D721Med (cell line): ENCODE measurements at places on chromosomes 2 and 18.
A peak's percentile ranks its signal among the peaks of the same experiment; 100 is the strongest.

DNA sequence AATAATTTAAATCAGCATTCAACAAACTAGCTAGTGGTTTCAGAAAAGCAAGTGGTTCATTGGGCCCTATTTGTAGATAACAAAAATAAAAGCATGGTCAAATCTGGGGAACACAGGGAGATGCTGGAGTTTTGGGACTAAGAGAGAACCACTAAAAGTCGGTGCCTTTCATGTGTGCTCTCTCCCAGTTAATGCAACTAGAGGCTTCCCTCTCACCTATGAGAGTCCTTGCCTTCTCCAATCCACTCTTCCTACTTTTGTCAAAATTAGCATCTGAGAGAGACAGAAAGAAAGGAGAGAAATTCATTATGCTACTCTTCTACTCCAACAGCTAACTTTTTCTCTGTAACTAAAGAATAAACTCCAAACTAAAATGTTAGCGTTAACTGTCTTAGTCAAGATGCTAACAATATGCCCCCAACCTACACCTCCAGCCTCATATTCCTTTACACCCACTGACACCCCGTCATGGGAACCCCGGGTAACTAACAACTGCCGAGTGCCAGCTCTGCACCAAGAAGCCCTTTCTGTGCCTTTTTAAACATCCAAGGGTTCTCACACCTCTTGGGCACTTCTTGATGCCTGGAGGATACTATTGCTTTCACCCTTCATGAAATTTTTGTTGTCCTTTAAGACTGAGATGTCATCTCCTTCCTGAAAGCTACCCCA lies 133.4 kb downstream of the RBMS1 start:
- DNase-seq: no peak

DNA sequence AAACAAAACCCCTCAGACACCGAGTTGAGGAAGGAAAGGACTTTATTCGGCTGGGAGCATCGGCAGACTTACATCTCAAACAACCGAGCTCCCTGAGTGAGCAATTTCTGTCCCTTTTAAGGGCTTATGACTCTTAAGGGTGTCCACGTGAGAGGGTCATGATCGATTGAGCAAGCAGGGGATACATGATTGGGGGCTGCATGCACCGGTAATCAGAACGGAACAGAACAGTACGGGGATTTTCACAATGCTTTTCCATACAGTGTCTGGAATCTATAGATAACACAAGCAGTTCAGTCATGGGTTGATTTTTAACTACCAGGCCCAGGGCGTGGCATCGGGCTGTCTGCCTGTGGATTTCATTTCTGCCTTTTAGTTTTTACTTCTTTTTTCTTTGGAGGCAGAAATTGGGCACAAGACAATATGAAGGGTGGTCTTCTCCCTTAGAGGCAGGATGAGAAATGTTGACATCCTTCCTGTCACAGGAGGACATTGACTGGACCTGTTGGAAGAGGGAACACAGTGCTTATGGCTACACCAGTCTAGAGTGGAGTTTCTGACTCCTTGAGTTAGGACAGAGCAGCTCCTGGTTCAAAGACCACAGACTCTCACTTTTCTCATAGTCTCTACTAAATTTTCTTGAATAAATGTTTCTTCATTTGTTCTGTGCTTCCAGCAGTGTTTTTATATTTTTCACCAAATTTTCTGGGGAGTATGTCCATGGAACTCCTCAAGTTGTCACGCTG lies 35.8 kb downstream of the SPOPL start:
- no peak for DNase-seq

DNA sequence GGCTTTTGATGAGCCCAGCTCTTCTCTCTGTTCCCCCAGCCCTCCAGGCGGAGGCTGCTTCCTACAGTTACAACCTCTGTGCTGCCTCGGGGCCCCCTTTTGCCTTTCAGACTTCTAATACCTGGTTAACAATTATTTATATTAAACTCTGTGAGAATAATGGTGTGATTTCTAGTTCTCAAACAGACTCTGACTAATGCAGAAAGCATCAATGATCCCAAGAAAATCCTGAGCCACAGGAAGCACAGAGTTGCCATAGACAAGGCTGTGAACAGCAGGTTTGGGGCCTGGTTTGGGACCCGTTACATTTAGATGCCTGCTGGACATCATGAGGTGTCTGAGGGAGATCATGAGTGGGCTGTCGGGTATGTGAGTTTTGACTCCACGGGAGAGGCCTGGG lies 37.4 kb upstream of the MYO3B start:
- no peak for DNase-seq

GRCh38 chr2:4844881-4845280 lies 847.3 kb upstream of the SOX11 start:
- no peak for DNase-seq

GRCh38 chr2:96449637-96450036 lies 55.5 kb downstream of the NEURL3 start:
- DNase-seq: no peak

DNA sequence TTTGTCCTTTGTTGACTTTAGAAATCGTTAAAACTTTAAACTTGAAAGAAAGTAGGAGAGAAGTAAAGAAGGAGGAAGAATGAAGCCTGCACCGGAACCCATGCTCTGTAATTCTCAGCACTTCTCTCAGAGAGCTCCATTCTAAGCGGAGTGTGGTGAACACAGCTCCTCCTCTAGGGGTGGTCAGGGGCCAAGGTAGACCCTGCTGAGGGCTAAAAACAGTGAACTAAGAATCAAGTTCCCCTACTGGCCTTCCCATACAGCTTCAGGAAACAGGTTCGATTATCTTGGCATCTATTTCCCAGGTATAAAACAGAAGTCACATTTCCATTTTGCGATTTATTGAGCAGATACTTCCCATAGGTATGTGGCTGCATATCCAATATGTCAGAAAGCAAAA lies 92.7 kb upstream of the ASAP2 start:
- no peak for DNase-seq

DNA sequence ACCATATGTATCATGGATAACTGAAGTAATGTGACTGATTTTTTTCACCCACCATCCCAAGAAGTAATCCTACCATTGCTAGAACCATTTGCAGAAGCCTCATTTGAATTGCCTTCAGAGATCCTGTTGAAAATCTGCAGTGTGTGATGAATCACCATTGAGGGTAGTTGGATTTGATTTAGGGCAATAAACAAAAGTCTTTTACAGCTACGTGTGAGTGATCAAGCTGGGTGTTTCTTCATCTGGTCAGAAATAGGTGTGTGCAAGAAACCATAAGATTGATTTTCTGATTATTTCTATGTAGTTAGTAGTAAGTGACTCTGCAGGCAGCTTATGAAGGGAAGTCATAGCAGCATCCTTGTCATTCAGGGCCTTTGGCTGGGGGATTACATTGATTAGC lies 159.6 kb downstream of the MGAT5 start:
- DNase-seq: no peak

DNA sequence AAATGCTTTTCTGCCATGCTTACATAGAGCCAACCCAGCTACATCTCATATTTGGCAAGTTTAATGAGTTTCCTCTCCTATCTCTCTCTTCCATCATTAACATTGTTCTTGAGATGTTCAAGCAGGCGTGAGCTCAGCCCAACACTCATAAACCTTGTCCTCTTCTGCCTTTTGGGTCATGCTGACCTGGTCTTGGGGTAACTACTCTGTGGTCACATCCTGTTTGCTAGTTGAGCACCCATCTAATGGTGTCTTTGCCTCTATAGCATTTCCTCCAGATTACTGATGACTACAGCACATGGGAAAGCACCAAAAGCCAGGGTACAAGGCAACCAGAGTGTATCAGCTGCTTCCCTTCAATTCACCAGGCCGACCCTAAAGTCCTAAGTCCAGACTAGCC lies 366.9 kb upstream of the HNRNPA3 start:
- DNase-seq: no peak

DNA sequence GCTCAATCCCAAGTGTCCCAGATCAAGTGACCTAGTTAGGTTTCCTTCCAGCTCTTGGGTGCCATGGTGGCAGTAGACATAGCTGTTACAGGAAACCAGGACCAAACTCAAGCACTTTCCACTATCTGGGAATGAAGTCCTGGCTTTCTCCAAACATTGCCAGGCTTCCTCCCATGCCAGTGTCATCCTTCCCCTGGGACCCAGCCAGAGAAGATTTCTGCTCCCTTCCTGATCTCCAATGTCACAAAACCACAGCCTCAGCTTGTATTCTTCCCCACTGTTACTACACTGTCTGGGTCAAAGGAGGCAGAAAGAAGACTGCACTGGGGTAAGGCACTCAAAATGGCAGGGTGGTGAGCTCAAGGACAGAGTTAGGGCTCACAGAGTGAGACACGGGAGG lies 347.1 kb downstream of the TNS1 start:
- DNase-seq: no peak

GRCh38 chr2:212935752-212936151 lies 215.7 kb downstream of the IKZF2 start:
- no peak for DNase-seq

- DNase-seq: no peak
Measured at GRCh38 chr2:234411793-234412192, 85.1 kb downstream of the ARL4C start.

- DNase-seq: no peak
Measured at GRCh38 chr2:46323730-46324129, 26.5 kb downstream of the EPAS1 start.

DNA sequence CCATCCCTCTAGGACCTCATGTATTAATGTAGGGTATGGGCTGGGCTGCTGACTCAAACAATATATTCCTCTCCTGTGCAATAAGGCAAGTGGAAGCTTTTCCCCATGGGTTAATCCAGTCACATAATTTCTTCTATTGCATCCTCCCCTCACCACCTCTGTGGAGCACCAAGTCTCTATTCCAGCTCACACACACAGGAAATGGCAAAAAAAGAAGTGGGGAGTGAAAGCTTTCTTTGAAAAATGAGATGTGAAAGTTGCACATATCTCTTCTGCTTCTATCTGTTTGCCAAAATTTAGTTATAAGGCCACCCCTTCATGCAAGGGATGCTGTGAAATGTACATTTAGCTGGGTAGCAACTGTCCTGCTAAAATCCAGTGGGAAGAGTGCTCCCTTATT lies 121.3 kb downstream of the CDC42EP3 start:
- no peak for DNase-seq

GRCh38 chr2:17591846-17592245 lies 51.4 kb downstream of the VSNL1 start:
- DNase-seq: no peak

- peak; percentile 41 for DNase-seq
Measured at GRCh38 chr2:95728878-95729596, 137.2 kb downstream of the TRIM43 start.

DNA sequence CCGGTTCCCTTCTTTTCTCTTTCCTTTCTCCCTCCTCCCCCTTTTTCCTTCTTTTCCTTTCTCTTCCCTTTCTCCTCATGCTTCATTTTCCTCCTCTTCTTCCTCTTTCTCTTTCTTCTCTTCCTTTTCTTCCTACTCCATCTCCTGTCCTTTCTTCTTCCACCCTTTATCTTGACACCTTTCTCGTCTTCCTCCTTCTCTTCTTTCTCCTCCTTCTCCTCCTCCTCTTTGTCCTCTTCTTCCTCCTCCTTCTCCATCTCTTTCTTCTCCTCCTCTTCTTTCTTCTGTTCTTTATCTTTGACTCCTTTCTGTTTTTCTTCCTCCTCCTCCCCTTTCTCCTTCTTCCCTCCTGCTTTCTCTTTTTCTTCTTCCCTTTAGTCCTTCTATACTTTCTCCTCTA lies 53.2 kb downstream of the CELF4 start:
- DNase-seq: no peak

DNA sequence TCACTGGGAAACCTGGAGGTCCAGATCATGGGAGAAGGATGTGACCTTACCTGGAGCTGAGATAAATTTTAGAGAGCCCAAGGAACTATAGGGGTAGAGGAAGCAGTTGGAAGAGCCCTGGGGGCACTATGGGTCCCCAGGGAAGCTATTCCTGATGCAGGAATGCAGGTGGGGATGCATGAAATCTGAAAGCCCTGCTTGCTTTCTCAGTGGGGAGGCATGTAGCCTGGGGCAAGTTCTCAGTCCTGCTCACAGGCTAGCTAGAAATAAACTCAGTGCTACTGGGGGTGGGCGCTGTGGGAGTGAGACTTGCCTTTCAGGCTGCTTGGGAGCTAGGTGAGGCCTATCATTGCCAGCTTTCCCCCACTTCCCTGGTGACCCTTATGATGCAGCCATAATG lies 499.7 kb downstream of the PTH2R start:
- DNase-seq: no peak

- no peak for DNase-seq
Measured at GRCh38 chr2:144237108-144237507, 282.8 kb downstream of the ZEB2 start.

DNA sequence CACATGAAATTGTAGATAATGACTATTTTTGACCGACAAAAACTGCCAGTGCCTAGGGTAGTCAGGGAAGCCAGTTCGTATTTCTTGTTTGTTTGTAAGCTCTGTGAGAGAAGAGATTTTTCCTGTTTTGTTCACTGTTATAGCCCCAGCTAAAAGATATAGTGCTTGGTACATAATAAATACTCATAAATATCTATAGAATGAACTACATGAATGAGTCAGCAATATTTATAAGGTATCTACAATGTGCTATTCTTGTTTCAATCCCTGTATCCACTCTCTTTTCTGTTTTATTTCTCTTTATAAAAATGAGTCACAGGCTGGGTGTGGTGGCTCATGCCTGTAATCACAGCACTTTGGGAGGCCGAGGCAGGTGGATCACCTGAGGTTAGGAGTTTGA lies 275.6 kb upstream of the FANCL start:
- DNase-seq: no peak

DNA sequence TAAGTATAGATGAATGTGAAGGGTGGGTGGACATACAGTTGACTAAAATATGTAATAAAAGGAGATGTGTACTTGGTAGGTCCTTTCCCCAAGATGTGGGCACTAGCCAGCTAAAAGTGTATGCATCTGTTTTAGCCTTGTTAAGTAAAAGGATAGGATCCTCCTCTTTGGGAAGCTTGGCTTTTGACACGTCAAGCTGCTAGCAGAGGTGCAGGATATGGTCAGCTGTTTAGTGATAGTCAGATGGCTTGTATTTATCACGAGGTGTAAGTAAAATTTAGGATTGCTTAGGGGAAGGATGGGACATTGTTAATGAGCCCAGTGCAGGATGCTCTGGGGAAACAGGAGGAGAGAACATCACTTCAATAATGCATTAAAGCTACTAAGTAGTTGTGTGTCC lies 1.5 kb downstream of the MFSD6 start:
- DNase-seq: no peak

DNA sequence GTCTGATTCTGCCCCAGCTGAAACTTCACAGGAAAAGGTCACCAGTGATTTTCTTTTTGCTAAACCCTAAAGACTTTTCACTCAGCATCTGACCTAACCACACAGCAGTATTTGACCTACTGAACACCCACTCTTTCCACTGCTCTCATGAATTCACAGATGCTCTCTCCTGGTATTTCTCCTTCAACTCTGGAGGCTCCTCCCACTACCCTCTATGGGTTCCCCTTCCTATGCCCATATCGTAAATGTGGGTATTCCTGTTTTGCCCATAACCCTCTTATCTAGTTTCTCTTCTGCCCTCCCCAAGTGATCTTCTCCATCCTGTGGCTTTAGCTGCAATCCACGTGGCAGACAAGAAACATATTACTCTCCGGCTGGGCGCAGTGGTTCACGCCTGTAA lies 7.6 kb downstream of the PLEKHM3 start:
- DNase-seq: no peak

DNA sequence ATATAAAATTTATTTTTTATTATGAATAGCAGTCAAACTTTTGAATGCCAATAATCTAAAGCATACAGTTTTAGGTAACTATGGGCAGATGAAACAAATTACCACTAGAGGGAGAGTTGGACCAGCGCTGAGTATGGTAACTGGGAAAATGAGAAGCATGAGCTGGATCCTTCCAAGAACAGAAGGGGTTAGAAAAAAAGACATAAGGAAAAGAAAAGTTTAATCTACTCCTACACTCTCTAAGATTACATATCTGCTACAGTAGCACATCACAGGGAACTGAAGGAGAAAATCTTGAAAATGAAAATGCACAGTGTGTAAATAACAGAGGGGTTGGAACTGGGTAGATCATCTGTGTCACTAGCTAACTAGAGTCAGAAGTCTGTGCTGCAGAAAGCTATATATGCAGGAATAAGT lies 15.5 kb downstream of the REG3G start:
- DNase-seq: peak; percentile 18
